ENCODE measurements at places on chromosomes 1 and 21.

DNA sequence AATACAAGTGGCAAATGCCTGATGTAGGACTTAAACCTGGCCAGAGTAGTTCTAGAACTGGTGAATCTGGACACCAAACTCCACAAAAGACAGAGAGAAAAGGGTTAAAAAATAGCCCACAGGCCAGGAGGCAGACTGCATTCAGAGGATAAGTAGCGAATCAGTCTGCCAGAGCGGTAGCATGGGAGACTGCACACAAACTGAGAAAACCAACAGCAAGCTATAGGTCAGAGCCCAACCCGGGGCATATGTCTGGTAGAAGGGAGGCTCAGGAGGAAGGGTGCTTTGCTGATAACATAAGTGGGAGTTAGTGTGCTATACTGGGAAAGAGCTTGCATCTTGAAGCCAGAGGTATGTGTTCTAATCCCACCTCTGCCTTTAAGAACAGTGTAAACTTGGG lies 4.0 kb downstream of the LRRC53 start:
- no peak for DNase-seq

DNA sequence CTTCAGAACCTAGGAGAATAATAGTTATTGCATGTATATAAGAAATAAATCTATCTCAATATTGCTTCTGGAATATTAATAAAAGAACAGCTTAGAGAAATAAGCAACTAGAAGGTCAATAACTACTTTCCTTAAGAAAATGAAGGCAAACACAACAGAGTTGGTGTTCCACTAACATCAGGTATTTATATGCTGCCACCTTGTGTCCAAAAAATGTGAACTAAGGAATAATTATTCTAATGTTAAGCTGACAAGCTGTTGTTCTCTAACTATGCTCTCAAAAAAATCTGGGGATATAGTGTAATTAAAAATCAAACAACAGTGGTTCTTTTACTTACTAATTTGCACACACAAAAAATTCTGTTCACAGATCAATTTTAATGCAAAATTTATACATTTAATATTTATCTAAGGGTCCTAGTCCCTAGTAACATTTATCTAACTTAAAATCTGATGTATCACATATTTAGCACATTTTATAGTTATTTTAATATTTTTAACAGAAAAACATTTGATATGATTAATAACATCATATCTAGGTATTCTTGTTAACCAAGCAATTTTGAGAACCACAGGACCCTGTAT lies 39.6 kb downstream of the UCHL5 start:
- no peak for DNase-seq

GRCh38 chr1:208272713-208273112 lies 28.5 kb upstream of the PLXNA2 start:
- DNase-seq: no peak

DNA sequence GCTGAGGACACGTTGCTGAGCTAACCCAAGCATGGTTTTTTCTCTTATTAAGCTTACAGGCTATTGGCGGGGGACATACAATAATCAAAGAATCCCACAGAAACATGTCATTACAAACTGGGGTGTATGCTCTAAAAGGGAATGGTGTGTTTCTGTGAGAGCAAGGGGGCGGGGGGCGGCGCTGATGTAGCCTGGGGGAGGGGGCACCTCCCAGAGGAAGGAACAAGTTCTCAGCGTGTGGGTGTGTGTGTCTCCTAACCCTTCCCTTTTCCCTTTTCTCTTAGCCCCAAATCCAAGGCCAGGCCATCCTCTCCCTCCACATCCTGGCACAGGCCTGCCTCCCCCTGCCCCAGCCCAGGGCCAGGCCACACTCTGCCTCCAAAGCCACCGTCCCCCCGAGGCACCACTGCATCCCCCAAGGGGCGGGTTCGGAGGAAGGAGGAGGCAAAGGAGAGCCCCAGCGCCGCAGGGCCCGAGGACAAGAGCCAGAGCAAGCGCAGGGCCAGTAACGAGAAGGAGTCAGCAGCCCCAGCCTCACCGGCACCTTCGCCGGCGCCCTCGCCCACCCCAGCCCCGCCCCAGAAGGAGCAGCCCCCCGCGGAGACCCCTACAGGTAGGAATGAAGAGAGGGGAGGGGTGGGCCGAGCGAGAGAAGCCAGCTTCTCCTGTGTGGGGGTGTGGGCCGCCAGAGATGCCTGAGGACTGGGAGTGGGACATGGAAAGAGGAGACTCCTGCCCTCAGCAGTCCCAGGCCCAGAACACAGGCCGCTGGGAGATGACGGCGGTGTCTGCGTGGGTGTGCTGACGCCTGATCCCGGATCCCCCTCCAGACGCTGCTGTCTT lies 21.9 kb downstream of the MAP7D1 start:
- no peak for DNase-seq

GRCh38 chr1:2799811-2800663 lies 1.5 kb downstream of the TTC34 start:
- DNase-seq: no peak

DNA sequence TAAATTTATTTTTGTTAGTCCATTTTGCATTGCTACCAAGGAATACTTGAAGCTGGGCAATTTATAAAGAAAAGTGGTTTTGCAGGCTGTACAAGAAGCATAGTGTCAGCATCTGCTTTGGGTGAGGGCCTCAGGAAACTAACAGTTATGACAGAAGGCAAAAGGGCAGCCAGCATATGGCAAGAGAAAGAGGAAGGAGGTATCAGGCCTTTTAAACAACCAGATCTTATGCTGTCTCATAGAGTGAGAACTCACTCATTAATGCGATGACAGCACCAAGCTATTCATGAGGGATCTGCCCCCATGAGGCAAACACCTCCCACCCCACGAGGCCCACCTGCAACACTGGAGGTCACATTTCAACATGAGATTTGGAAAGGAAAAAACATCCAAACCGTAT lies 898.4 kb downstream of the KCNT2 start:
- DNase-seq: no peak

GRCh38 chr1:235703506-235703905 lies 53.9 kb upstream of the GNG4 start:
- DNase-seq: no peak

DNA sequence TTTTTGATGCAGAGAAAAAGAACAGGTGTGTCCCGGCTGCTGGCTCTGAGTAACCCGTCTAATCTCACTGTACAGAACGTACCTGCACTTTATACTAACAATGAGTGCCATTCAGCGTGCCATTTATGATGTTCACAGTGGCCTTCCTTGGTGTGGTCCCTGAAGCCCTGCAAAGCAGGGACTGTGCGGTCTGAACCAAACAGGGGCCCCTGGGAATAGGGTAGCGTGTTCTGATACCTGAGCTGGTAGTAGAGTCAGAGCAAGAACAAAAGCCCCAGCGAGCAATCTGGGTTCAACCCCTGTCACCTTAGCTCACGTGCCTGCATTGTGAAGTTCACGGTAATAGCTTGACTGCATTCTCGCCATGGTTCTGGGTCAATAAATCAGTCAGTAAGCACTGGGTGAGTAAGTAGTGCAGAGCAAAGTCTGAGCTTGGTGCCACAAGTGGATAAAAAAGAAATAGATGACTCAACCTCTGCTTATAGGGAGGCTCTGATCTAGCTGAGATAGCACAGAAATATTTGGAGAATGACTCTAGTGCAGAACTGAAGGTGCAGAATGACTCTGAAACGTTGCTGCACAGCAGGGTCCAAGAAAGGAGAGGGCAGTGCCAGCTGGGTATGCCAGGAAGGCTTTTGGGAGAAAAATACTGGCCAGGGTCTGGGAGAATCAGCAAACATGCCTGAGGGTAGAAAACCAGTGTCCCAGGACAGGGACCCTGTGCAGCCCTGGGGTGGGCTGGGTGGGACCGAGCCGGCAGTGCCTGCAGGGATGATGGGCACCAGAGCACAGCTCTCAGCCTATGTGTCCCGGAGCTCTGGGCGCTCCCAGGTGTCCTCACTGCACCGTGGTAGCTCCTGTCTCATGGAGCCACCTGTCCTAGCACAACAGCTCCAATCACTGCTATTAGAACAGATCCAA lies 125.9 kb downstream of the RHOU start:
- DNase-seq: no peak

DNA sequence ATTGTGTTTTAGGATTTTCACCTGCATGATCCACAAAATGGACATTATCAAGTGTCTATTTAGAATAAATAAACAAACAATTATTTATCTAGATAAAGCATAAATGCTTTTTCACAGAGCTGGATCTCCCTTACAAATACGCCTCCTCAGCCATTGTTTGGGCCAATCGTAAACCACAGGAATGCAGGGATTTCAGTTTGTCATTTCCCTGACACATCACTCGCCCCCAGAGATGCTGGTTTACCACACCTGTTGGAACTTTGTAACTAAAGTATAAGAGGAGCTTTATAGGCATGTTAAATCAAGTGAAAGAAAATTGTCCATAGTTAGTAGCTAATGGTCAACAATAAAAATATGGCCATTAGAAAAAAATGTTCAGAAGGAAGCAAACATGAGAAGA lies 40.3 kb downstream of the GPR88 start:
- no peak for DNase-seq

DNA sequence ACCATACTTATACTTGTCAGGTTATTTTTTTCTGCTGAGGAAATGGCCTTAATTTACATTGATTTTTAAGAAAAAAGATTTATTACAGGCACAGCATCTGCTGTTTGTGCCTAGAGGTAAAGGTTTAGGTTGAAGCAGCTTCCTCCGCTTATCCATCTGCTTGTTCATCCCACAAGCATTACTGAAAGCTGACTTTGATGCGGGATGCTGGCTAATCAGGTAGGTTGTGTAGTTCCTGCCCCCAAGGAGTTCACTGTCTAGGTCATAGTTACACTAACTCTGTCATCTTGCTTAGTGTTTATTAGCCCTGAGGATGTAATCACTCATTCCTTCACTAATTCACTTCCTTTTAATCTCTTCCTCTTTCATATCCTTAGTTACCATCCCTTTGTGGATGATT lies 377.7 kb upstream of the KAZN start:
- DNase-seq: no peak

DNA sequence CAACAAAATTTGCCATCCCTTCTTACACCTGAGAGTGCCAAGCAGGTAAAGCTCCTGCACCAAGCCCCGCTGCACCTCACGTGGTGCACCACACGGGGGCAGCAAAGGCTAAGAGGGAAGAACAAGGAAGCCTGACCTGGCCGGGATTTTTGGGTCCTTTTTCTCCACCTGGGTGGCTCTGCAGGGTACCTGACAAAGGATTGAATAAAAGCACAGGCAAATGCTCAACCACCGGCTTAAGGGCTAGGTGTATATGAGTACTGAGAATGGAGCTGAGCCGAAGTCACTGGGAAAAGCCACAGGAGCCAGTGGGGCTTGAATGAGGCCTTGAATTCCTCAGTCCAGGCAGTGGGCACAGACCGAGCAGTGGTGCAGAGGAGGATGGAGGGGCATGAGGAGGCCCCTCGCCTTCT lies 36.4 kb downstream of the ZNF697 start:
- DNase-seq: peak; percentile 11

- no peak for DNase-seq
These were observed 16.9 kb downstream of the RPTN start for GRCh38 chr1:152141971-152142584.

GRCh38 chr1:152582647-152583046 lies 2.3 kb upstream of the LCE3D start:
- DNase-seq: no peak

DNA sequence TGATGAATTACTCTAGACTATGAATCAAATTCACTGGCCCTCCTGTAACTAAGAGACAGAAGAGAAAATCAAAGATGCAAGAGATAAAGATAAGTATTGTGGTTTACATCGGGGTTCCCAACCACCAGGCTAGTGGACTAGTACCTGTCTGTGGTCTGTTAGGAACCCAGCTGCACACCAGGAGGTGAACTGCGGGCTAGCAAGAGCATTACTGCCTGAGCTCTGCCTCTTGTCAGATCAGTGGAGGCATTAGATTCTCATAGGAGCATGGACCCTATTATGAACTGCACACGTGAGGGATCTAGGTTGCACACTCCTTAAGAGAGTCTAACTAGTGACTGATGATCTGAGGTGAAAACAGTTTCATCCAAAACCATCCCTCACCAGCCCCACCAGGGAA lies 58.9 kb upstream of the DUSP10 start:
- DNase-seq: no peak

DNA sequence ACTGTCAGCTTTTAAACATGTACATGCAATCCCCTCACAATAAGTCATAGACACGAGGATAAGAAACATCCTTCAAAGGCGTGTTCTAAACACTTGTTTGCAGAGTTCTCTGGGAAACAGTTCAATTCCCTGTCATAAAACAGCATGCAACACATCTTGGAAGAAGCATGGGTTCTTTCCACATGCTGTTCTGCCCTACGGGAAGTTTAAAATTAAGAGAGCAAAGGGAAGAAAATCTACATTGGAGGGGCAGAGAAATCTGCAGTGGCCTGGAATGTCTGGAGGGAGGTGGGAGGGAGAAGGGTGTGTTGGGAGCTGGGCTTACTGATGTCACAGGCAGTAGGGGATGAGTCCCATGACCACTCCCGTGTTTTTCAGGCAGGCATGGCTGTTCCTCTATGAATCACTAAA lies 98.3 kb upstream of the SLC2A1 start:
- no peak for DNase-seq

- DNase-seq: no peak
These were observed 249.4 kb upstream of the B3GALT2 start for GRCh38 chr1:193435781-193436180.

DNA sequence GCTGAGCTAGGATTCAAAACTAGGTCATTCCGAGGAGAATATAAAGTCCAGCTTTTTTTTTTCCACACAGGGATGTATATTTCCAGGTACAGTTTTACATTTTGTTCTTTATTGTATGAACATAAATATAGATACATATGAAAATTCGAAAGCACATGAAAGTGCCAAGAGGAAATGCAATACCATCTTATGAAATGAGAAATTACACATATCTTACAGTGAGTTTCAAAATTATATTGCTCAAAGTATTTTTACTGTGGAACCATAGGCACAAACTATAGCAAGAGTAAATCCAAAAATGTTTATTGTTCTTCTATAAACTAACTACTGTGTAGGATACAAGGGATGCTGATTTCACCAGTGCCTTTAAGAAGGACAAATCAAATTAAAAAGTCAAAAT lies 39.0 kb downstream of the PTPRC start:
- DNase-seq: no peak

GRCh38 chr1:110563089-110563488 lies 43.1 kb downstream of the KCNA2 start:
- no peak for DNase-seq

DNA sequence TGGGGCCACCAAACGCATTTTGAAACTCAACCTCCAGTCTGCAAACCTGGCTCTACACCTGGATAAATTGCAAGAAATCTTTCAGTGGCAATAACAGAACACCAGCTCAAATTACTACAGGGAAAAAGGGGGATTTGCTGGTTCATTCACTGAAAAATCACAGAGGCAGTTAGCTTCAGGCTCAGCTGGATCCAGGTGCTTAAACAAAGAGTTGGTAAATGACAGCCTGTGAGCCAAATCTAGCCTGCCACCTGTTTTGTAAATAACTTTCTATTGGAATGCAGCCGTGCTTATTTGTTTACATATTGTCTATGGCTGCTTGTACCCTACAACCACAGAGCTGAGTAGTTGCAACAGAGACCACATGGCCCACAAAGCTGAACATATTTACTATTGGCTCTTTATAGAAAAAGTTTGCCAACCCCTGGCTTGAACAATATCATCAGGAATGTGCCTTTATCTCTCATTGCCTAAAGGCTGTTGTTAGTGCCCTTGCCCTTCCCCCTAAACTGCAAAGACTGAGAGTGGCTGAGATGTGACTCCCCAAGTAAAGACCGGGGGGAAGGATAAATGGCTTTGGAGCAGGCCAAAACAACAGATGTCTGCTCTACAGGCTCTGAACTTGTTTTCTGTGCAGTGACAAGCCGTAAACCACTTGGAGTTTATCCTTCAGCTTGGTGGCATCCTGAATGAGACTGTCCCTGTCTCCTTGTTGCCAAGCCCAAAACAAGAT lies 21.5 kb upstream of the PTPRF start:
- no peak for DNase-seq
